Activated CD4-positive, CD25-positive, alpha-beta regulatory T cell treated with anti-CD3 and anti-CD28 coated beads, Interleukin-2, amount 50 U/mL, for 24 hours (primary cell): ENCODE measurements at places on chromosomes 4 and X.

- no peak for ATAC-seq
Measured at GRCh38 chrX:15930585-15930984, 76.0 kb upstream of the AP1S2 start.

GRCh38 chr4:146317783-146318182, 103.4 kb downstream of the REELD1 start:
- no peak for ATAC-seq

GRCh38 chr4:3021127-3021526, 53.2 kb downstream of the HTT-AS start:
- no peak for ATAC-seq

DNA sequence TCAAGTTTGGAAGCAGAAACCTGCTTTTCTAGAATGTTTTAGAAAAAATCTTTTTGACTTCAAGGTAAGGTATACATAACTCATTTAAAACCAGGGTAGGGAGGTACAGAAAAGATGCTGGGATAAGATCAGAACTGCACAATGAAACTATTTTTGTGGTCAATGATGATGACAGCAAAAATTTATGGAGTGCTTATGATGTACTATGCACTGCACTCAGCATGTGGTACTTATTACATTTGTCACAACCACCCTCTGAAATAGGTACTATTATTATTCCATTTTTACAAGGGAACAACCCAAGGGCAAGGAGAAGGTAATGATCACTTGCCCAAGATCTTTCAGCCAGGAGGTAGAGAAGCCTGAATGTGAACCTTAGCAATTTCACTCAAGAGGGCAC, 8.0 kb downstream of the GPM6B start:
- no peak for ATAC-seq

GRCh38 chrX:42710452-42710851, 67.5 kb downstream of the PPP1R2C start:
- no peak for ATAC-seq

DNA sequence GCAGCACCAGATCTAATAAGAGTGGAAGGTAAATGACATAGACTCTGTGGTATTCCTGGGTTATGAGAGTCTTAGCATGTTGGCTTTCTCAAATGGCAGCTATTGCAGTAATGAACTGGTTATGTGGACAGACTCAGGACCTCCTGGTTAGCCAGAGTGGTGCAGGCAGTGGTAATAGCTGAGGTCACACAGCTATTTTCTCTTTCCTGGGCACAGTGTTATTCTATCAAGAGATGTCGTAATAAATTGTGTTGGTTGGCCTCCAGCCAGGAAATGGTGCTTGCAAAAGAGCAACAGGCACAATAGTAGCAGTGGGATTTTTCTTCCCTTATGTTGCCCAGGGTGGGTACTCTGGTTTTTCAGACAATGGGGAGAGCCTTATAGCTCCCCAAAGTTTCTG, 279.2 kb upstream of the FGF16 start:
- ATAC-seq: no peak

- ATAC-seq: no peak
Measured at GRCh38 chr4:149486861-149487260, 328.8 kb downstream of the IQCM start.

- no peak for ATAC-seq
Measured at GRCh38 chrX:37434362-37434761, 85.2 kb downstream of the PRRG1 start.

GRCh38 chrX:120741452-120741851, 111.6 kb upstream of the C1GALT1C1 start:
- ATAC-seq: no peak

DNA sequence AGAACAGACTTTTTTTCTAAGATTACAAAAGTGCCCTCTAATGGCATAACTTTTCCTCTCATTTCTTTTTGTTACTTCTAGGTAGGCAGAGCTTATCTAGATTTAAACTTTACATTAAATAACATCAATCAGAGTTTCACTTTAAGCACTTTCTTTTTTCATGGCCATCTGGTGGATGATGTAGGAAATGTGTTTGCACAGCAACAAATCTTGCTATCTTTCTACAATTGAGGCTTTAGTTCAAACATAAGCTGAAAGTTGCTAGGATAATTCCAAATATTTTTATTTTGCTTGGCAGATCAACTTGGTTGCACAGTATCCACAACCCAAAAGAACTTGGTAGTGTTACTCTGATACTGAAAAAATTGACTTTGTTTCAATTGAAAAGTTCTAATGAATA, 22.0 kb downstream of the NDNF start:
- no peak for ATAC-seq

DNA sequence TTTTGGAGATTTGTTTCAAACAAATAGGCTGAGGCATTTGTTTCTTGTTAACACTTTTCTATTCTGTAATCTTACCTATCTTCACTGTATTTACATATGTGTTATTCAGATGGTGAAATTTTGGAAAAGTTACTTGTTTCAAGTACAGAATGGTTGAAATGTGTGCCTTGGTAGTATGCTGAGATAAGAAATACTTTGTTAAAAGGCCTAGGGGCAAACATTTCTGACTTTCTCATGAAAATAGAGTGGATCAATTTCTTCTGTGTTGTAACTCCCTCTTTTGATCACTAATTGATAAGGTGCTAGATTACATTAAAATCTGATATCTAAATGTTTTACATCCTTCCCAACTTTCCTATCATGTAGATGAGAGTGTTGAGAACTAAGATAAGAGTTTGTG, 18.1 kb downstream of the USO1 start:
- ATAC-seq: no peak

DNA sequence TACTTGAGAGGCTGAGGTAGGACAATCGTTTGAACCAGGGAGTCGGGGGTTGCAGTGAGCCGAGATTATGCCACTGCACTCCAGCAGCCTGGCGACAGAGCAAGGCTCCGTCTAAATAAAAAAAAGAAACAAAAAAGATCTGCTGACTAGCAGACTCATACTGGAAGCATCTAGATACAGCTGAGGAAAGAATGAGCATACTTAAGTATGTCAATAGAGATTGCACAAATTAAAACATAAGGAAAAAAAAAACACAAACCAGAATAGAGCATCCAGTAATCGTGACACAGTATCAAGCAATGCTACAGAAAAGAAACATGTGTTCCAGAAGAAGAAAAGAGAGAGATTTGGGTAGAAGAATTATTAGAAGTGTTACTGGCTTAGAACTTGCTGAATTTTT, 105.5 kb upstream of the SPOCK3 start:
- no peak for ATAC-seq

DNA sequence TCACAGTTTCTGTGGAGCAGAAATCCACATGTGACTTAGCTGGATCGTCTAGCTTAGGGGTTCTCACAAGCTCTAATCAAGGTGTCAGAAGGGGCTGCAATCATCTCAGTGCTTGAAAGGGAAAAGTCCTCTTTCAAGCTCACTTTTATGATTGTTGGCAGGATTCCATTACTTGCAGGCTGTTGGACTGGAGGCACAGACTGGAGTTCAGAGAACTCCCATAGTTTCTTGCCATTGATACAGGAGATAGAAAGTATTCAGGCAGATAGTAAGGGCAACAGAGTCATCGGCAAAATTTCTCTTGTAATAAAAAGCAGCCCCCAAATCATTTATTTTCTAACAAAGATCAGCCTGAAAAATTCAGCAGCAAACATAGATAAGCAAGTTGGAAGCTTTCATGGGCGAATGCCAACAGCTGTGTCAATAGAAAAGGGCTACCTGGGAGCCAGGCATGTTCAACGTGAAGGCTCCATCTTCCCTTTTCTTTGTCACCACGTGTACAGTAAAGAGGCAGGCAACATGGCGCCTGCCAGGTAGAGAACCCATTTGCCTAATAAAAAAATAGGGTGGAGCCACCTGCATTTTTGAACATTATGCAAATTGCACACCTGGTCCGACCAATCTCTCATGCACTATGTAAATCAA, 64.4 kb downstream of the CXCL13 start:
- no peak for ATAC-seq
